Caco-2 (cell line): ENCODE measurements at places on chromosomes 6 and 20.

GRCh38 chr20:49573900-49574416 is 6.0 kb upstream of the PTGIS start:
- peak; percentile 30 for DNase-seq

GRCh38 chr20:12394786-12395185 is 477.1 kb downstream of the BTBD3 start:
- peak; percentile 11 for DNase-seq

GRCh38 chr6:69019832-69020231 is 384.8 kb downstream of the ADGRB3 start:
- no peak for DNase-seq

- no peak for DNase-seq
Measured at GRCh38 chr6:129686941-129687627, 22.9 kb downstream of the ARHGAP18 start.

GRCh38 chr6:115720900-115721299 is 339.8 kb downstream of the FRK start:
- DNase-seq, result no peak

- no peak for DNase-seq
Measured at GRCh38 chr6:43149265-43149664, 21.8 kb upstream of the SRF start.

GRCh38 chr20:62025832-62026563 is 39.7 kb downstream of the TAF4 start:
- DNase-seq, result no peak

GRCh38 chr6:157563611-157564284 is 182.8 kb downstream of the ZDHHC14 start:
- no peak for DNase-seq

- no peak for DNase-seq
Measured at GRCh38 chr20:46731770-46732169, 22.3 kb downstream of the SLC2A10 start.

GRCh38 chr20:14717134-14717999 is 380.0 kb upstream of the FLRT3 start:
- peak; percentile 35 for DNase-seq

DNA sequence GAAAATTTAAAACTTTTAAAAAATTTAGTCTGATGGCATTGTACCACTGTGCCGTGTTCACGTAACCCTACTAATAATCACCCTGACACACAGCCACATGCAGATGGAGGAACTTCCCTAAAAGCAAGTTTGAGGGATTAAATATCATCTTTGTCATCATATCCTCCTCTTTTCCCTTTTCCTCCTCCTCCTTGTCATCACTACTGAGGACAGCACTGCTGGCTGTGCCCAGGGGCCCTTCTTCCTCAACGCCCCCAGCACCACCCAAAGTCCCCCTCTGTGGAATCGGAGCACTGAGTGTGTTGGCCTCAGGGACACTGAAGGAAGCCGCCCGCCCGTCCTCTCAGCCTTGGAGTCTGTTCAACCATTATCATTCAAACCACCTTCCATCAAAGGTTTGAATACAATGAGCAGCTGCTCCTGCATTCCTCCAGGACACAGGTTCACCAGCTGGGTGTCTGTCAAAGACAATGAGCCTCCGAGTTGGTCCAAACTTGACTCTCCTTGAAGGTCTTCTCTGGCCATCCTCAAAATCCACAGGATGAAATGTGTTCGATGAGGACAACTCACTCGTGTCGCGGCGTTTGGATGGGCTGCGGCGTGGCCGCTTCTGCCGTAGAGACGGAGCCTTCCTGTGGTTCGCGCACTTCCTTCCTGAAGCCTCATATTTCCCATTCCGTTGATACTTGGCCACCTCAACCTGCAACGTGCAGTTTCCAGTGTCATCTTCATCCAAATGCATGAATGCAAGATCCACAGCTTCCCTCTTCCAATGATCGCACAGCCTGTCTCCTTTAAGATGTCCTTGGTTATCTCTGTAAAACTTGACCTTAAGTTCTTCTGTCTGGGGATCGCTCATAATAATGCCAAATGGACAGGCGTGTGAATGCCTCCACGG is 23.3 kb downstream of the NQO2 start:
- peak; percentile 38 for DNase-seq

GRCh38 chr20:8342391-8342790 is 210.3 kb downstream of the PLCB1 start:
- DNase-seq, result no peak

DNA sequence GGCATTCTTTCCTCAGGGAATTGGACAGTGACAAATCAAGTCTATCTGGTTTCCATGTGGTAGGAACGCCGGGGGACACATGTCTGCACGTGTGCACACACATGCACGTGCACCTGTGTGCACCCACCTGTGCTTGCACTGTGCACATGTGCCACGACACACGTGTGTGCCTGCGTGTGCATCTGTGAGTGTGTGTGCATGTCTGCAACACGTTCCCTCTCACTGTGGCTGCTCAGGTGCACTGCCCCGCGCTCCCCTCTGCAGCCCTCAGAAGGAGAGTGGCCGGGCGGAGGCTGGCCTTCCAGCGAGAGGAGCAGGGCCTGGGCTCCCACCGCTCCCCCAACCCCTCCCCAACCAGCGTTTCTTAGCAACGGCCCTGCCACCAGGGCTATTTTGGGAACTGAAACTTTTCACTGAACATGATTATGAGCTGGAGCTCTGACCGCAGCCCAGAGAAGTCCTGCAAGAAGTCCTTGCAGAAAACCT is 147.8 kb downstream of the PHACTR3 start:
- no peak for DNase-seq

DNA sequence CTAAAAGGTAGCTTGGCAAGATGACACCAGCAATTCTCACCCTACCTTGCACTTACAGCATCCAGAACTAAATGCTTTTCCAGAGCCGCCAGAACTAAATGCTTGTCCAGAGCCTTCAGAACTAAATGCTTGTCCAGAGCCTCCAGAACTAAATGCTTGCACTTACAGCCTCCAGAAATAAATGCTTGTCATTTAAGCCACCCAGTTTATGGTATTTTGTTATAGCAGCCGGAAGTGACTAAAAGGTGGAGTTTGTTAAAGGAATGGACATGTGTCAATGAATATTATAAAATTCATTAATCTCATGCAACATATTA is 133.5 kb downstream of the GPX5 start:
- DNase-seq, result no peak

GRCh38 chr6:63817492-63818050 is 182.0 kb downstream of the PHF3 start:
- no peak for DNase-seq

GRCh38 chr6:42404484-42404883 is 47.2 kb downstream of the TRERF1 start:
- DNase-seq, result peak; percentile 41

GRCh38 chr6:122033564-122034181 is 365.8 kb upstream of the HSF2 start:
- DNase-seq, result no peak

GRCh38 chr20:47795214-47795907 is 10.1 kb upstream of the SULF2 start:
- DNase-seq, result no peak

- no peak for DNase-seq
Measured at GRCh38 chr6:84222426-84222825, 5.0 kb downstream of the CEP162 start.
